BJ (cell line): ENCODE measurements at places on chromosomes 11 and 22.

DNA sequence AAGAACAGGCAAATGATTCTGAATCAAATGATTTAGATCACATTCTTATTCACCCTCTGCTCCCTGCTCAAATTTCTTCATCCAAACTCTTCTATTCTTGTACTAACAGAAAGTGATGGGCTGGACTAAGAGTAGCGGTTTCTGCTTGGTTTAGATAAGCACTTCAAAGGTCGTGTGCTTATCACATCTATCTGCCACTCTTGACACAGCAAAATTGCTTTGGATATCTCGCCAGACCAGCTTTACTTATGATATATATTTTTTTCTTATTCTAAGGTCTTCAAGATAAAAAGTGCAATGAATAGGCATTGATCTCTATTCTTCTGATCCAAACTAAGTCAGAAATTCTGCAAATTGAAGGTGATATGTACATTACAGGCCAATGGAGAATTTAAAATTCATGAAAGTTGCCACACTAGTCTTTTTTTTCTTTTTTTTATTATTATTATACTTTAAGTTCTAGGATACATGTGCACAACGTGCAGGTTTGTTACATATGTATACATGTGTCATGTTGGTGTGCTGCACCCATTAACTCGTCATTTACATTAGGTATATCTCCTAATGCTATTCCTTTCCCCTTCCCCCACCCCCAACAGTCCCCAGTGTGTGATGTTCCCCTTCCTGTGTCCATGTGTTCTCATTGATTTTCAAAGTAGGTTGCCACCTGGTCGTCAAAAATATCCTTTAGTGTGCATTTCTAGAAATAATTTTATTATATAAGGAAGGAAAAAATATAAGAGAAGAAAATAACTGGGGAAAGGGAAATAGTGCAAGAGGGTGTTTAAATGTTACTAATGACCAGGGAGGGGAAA, 1941.0 kb upstream of the RAG2 start:
- no peak for DNase-seq

DNA sequence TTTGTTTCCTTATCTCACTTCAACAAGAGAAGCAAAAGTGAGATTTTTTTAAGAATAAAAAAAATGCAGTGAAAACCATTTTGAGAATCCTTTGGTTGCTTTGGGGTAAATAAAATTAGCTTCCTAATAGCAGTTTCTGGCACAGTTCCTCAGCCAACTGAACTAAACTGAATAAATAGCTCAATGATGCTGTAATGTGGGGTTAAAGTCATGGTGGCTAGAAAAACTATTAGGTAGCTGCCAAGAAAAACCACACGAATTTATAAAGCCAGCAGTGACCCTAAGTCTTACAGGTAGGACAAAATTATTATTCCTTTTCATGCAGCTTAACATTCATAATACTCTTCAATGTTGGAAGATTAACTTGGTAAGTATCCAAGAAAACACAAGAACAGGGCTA, 142.4 kb downstream of the APIP start:
- no peak for DNase-seq

GRCh38 chr11:118629761-118630661, 22.6 kb downstream of the PHLDB1 start:
- no peak for DNase-seq

GRCh38 chr11:57307666-57308270, 17.0 kb downstream of the TNKS1BP1 start:
- DNase-seq: no peak

DNA sequence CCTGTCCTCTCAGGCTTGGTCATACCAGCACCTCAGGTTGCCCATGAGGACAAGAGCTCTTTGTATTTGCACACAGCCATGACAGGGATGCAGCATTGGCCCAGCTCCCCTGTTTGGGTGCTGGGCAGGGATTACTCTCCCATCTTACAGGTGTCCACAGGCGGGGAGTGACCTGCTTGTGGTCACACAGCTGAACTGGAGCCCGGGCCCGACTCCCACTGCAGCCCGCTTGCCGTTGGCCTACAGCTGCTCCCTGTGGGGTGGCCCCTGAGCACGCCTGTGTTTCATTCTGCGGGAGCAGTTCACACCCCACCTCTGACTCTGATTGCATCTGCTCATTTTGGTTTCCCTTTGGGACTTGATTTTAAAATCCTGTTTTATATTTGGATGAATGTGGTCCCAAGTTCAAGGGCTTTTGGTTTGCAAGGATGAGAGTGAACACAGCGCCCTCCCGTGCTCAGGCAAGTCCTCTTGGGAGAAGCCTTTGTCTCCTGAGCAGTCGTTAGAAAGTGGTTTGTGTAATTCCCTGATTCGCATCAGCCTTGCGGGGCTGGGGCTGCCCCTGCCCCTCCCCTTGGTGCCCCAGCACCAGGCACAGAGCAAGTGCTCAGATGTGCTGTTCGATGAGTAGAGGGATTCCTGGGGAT, 9.3 kb downstream of the PICK1 start:
- no peak for DNase-seq

DNA sequence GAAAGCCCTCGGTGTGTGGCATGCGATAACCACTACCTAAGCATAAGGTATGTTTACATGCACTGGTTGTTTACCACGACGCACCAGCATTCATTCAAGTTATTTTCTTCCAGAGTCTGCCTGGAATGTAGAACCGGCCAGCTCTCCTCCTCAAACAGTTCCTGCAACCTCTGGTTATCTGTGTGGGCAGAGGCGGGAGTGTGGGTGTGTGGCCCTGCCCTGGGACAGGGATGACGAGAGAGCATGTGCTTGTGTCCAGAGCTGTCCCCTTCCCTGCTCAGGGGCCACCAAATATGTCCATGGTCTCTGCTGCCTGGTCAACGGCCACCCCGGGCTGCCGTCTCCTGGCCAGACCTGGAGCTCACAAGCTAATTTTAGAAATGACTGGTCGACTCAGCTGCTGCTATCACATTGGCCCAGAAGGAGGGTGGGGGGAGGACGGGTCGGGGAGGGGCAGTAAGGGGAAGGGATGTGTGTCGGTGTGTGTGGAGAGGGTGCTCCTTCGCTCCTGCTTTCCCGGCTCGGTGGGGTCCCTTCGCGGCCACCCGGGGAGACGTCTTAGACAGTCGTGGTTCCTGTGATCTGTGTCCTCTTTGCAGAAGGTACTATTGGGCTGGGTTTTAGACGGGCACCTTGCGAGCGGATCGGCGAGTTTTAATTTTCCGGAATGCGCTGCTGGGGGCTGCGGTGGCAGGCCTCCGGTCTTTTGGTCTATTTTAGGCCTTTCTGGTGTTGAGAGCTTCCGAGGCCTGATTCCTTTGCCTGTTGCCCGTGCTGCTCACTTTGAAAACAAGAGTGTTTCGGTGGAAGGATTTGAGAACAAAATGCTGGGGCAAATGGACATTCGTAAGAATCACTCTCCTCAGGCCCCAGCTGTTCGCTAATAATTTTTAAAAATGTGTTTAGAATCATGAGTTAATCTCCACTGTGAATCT, at the start of gene MYO18B:
Gene MYO18B, plus strand, starts transcription at position 497 of the 935 bp plus-strand sequence. CDS start 18,905 bp downstream, outside the sequence.
- no peak for DNase-seq

DNA sequence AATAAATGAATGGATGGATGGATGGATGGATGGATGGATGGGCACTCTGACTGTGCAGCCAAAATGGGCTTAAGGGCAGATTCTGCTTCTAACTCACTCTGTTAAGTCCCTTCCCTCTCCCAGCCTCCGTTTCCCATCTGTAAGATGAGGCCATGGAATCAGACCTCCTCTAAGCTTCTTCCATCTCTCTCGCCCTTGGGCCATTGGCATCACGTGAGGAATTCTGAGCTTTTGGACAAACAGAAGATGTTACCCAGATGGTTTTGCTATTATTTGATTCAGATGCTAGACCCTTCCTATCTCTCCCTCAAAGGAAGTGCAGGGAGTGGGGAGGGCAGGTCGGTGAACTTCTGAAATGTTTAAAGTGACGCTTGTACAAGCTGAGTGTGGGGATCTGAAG, 4.0 kb upstream of the CYTH4 start:
- DNase-seq: no peak

- DNase-seq: no peak
Observed at GRCh38 chr11:117859061-117859460, 17.4 kb downstream of the FXYD6 start.

DNA sequence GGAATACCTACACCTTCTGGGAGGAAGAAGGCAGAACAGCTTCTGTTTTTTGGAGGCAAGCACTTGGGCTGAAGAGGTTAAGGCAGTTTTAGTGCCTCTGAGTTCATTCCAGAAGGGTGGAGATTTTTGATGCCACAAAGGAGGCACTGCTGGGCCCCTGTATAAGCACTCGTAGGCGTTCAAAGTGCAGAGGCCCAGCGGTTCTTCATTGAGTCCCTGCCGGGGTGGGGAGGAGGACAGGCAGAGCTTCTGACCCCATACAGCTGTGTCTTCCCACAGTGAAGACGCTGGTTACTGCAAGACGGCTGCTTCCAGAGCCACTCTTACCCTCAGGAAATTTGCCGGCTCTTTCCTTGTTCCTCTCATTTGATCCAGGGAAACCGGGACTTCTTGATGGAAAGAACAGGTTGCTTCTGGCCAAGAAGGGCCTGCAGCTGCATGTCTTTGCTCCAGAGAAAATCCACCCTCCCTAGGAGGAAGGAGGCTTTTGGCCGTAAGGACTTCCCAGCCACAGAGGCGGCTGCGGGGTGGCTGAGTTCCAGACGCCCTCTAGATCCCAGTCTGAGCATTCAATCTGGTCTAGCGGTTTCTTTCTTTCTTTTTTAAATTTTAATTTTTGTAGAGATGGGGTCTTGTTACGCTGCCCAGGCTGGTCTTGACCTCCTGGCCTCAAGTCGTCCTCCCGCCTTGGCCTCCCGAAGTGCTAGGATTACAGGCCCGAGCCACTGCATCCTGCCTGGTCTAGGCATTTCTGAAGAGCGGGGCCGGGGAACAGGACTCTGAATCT, 9.4 kb downstream of the ADAMTS15 start:
- no peak for DNase-seq

GRCh38 chr11:43222215-43222614, 89.6 kb upstream of the API5 start:
- no peak for DNase-seq

- DNase-seq: no peak
Observed at GRCh38 chr22:48844056-48844675, 983.5 kb downstream of the BRD1 start.

DNA sequence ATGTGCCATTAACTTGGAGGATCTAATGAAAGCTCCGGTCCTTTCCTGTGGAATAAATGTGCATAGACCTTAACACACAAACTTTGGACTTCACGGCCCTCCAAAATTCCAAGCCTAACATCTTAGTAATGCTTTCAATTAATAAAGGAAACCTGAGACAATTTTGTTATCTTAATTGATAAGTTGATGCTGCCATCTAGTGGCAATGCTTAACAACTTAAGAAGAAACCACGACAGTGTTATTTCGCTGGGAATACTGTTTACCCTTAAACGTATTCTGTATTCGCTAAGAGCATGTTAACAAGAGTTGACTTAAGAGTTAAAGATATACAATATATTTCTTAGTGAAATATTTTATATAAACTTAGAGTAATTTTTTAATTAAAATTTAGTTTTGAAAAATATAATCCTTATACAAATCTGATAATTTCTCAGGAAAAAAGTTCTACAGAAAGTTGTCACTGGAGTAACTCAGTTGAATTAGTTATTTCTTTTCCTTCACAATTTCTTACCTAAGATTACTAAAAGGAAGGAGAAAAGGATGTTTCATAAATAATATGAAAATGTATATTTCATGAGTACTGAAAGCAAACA, 35.0 kb upstream of the OR9G4 start:
- DNase-seq: no peak

- DNase-seq: no peak
Observed at GRCh38 chr11:68002575-68002937, 1.3 kb downstream of the UNC93B1 start.

DNA sequence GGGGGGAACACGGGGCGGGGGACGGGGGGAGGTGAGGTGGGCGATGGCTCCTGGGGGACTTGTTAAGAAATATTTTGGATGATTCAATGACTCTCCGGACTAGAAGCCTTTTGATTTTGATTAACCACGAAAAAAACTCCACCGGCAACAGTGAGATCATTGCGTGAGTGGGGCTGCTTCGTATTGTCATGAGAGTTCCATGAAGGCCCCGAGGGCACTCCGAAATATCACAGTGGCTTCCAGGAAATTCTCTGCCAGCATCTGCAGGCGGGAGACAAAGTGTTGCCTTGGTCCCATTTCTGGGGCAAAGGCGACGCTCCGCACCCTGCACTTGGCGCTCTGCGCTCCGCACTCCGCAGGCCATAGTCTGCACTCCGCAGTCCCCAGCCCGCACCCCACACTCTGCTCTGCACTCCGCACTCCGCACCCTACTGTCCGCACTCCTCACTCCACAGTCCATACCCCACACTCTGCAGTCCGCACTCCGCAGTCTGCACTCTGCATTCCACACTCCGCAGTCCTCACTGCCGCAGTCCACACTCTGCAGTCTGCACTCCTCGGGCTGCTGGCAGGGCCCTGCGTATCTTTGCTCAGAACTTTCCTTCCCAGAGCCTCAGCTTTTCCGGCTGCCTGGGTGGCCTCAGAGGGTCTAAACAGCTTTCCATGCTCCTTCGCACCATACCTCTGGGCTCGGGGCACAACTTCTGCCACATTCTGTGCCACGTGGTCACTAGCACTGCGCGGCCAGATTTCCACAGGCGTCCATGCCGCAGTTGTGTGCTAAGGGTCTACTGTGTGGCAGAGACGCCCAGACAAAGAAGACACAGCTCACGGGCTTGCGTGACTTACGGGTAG, 61.1 kb downstream of the LINC01488 start:
- no peak for DNase-seq

DNA sequence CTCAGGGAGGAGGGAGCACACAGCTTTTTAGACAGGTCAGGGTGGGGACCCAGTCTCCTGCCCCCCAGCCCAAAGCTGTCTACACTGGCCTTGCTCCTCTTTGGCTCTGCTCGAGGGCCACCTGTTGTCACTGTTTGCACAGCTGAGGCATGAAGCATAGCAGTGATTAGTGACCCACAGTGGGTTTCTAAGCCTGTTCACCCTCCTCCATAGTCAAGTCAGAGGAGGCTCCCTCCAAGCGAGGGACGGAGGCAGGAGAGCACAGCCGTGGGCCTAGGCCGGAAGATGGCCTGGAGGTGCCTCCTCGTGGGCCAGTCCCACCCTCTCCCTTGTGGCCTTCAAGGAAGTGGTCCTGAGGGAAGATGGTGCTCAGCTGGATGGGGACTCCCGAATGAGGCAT, 241.1 kb downstream of the GRIK4 start:
- DNase-seq: no peak

- no peak for DNase-seq
Observed at GRCh38 chr11:16280256-16280682, 76.1 kb downstream of the SOX6 start.

GRCh38 chr11:69674267-69674885, 777 bp downstream of the LTO1 start:
- DNase-seq: no peak

DNA sequence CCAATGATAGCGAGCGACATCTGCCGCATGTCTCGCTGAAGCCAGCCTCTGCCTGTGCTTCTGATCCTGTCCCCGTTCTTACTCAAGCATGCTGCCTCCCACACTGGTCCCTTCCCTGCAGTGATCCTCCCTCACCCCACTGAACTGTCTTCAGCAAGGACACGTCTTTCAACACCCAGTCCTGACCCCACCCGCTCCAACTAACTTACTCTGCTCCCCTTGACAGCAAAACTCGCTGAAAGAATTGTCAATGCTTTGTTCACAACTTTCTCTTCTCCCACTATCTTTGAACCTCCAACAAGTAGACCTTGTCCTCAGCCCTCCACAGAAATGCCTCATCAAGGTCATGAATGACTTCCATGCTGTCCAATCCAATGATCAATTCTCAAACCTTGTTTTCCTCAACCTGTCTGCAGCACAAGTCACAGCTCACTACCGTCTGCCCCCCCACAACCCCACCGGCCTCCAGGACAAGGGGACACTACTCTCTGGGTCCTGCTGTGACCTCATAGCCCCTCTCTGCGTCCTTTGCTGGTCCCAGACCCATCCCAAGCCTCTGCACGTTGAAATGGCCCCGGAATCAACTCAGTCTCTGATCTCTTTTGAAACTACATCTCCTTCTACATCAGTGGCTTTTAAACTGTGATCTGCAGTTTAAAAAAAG, 108.0 kb downstream of the MICAL3 start:
- DNase-seq: no peak
